ENCODE measurements at places on chromosomes 1 and 21.
A peak's percentile ranks its signal among the peaks of the same experiment; 100 is the strongest.

- DNase-seq = no peak
Measured at GRCh38 chr1:72281637-72282270, 585 bp downstream of the NEGR1 start.

- peak; percentile 43 for DNase-seq
Measured at GRCh38 chr1:56831871-56832693, 12.9 kb upstream of the FYB2 start.

- no peak for DNase-seq
Measured at GRCh38 chr1:1402072-1402900, 3.2 kb upstream of the CCNL2 start.

GRCh38 chr1:30328401-30329262 lies 394.8 kb downstream of the MATN1 start:
- no peak for DNase-seq
